ENCODE measurements at places on chromosomes 4 and X.

GRCh38 chr4:38128478-38129459 is 168.6 kb downstream of the PTTG2 start:
- DNase-seq: peak; percentile 49

GRCh38 chr4:38088321-38088720 is 128.1 kb downstream of the PTTG2 start:
- DNase-seq: no peak

- DNase-seq: peak; percentile 55
These were observed 10.6 kb upstream of the ELF4 start for GRCh38 chrX:130120746-130121504.

DNA sequence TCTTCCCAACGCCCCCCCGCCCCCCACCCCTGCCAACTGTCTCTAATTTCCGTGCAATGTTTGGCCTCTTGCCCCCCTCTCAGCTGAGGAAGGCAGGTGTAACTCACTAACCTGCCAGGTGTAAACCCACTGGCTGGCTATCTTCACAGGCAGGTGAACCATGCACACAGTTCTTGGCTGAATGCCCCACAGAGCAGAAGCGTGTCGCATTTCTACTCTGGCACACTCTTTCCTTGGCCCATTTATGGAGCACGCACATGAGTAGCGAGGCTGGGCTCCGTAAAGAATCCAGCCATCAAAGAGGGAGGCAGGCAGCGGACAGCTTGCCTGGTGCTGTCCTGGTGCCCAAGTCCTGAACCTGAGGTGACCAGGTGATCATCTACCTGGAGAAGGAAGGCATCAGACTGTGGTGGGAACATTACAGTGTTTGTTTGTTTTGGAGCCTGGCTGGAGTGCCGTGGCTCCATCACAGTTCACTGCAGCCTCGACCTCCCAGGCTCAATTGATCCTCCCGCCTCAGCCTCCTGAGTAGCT is 39.2 kb upstream of the CRMP1 start:
- no peak for DNase-seq

DNA sequence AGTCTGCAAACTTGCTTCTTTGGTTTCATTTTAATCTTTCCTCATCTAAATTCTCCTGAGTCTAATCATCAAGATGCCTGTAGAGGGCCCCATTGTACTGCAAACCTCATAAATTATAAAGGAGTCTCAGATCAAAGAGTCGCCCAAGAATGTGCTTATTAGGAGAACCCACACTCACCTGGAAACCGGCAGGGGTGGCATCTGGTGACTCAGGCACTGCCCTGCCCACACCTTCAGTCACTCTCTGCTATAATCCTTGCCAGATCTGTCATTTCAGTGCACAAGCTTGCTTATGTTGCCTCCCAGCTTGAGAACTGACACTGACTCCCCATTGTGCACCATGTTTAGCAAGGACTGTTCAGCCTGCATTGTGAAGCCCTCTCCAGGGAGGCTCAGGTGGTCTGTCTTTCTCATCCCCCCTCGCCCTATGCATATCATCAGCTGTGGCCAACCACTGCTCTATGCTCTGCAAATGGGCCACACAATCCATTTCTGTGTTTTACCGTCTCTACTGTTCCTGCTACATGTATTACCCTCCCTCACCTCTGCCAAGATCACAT is 12.4 kb downstream of the EPGN start:
- DNase-seq: no peak

DNA sequence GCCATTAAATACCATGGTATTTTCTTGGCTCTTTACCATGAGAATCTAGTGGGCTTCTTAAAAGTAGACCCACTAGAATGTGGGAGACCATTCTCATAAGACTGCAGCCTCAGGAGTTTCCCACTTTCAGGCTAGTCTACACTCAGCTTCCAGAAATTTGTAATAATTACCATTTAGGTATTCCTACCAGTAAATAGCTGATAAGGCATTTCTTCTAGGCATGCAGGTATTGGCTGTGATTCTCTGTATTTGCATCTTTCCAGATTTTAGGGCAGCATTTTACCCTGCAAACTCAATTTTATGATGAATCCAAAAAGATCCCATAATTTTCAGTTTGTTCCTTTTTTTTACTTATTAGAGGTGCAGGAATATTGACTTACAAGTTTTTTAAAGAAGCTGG is 496.6 kb downstream of the TRAM1L1 start:
- DNase-seq: no peak

DNA sequence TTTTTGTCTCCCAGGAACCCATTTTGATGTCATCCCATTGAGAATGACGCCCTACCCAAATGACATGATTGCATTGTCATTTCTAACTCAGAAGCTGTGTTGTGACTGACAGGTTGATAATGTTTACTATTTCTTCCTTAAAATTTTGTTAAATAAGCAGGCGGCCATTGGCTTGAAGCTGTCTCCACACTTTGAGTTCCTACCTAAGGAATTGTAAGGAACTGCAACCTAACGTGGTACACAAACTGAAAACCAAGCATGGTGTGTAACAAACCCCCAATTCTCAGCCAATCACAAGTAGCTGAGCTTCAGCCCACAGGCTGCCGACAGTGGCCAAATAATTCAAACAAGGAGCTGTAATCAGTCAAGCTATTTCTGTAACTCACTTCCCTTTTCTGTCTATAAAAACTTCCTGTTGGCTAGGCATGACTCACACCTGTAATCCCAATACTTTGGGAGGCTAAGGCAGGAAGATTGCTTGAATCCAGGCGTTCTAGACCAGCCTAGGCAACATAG is 2.9 kb upstream of the MND1 start:
- no peak for DNase-seq

DNA sequence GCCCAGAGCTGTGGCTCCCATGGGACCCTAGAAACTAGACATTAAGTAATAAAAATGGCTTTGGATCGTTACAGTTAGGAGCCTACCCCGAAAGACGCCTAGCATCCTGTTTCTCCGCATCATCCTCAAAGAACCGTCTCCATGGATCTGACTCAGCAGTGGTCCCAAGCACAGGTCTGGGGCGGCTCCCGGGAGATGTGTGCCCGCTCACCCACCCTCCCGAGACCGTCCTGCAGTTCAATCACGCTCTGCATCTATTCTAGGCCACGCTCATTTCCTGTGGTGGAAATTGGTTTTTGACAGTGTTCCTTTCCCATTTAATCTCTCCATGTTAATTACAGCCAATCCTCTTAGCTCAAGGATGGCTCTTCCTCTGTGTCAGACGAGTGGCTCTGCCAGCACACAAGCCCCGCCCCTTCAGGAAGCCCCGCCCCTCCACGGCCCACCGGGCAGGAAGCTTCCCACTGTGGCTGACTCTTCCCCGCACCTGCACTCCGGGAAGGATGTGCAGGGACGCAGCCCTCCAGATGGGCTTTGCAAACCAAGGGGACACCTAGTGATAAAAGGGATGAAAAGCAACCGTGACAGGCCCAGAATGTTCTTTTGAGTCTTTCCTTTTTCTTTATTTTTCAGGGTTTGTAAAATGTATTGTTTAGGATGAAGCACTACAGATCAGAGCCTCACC is 34.5 kb upstream of the HELT start:
- no peak for DNase-seq

DNA sequence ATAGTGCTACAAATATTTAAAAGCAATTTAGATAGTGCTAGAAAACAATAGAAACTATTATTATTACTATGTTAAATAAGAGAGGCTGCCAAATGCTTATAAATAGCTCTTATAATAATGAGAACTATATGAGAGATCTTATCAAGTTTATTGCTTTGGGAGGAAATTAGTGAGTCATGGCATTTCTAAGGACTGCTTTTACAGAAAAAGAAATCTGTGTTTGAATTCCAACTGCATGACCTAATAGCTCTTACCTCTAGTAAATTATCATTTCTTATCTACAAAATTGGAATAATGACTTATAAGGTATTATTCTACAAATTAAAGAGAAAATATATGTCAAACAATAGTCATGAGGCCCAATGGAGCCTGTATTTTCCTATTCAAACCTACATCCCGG is 177.2 kb downstream of the GABRG1 start:
- DNase-seq: no peak

DNA sequence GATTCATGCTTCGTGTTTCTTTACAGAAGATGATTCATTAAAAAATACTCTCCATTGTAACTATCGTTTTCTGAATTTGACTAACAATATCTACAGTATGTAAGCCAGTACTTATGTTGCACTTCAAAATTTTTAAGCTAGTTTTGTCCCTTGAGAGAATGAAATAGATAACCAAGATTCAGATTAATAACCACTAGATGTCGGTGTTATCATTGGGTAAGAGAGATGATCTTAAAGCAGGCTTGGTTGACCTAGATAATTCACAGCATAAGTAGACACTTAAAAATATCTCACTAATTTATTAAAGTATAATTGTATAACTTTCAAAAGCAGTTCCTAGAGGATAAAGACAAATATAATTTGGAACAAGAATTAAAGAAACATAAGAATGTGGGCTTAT is 430.9 kb downstream of the C4orf33 start:
- DNase-seq: no peak

- DNase-seq: no peak
These were observed 76.7 kb upstream of the IGSF1 start for GRCh38 chrX:131365766-131366165.

GRCh38 chrX:49003696-49004095 is 1.6 kb upstream of the GRIPAP1 start:
- no peak for DNase-seq

DNA sequence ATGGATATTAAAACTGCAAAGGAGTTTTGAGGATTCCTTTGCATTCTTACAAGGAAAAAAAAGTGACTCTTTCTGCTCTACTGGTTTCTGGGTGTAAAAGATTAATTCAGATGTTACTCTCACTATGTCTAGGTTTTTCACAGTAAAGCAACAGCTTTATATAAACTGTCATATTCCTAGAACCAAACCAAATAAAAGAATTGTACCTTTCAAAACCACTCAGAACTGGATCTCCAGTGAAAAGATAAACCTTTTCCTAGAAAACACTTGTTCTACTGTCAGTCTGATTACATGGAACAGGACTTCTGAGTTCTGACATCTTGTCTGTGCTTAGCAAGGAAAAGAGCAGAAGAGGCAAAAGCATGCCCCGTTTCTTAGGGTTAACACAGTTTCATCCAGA is 5.0 kb upstream of the PPID start:
- no peak for DNase-seq

DNA sequence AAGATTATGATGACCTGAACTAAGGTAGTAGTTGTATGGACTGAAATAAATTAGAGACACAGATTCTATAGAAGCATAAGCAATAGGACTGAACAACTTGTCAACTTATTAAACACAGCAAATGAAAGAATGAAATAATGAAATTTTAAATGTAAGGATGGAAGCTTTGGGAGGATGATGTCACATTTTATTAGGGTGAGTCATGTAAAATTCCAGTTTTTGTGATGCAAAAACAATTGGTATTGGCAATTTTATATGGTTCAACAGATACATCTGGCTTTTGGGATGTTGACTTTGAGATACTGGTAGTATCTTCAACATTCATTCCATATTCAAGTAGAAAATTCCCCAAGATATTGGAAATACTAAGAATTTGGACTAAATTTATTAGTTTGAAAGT is 72.7 kb upstream of the IL15 start:
- DNase-seq: no peak

- no peak for DNase-seq
These were observed 72.7 kb upstream of the MAD2L1 start for GRCh38 chr4:120139392-120139791.

GRCh38 chrX:153459986-153460385 is 10.4 kb downstream of the HAUS7 start:
- no peak for DNase-seq

DNA sequence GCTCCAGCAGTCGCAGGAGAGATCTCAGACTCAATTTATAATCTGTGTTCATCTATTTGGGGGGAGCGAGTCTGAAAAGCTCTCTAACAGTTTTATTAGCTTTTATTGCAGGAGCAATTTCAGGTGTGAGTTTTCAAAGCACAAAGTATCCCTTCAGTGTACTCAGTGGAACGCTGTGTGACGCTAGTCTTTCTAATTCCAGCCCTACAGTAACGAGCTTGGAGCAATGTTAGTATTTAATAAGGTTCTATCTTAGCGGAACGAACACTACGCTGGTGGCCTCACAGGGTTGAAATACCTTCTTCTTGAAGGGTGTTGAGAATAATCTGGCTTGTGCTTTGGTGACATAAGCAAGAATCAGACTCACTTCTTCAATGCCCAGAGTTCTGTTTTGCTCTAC is 8.4 kb downstream of the HS3ST1 start:
- no peak for DNase-seq

- no peak for DNase-seq
These were observed 65.7 kb downstream of the SHROOM2 start for GRCh38 chrX:9851890-9852289.

DNA sequence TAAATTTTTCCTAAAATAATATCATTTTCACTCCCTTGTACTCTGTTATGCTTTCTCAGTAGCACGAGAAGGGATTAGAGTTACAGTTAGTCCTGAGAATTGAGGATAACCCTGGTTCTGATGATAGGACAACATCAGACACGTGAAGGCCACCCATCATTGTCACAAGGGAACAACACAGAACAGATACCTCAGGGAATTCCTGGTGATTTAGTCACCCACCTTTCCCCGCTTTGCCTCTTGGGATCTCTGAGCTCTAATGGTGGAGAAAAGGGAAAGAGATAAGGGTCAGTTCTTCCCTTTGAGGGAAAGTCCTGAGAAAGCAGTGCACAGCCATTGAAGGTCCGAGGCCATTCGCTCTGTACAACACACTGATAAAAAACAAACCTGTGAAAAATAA is 112.3 kb upstream of the GALNT7 start:
- DNase-seq: no peak

GRCh38 chr4:66059556-66059955 is 389.3 kb upstream of the EPHA5 start:
- no peak for DNase-seq

GRCh38 chrX:154411981-154412340 is 622 bp downstream of the TAFAZZIN start:
- no peak for DNase-seq

GRCh38 chr4:110216129-110216528 is 17.7 kb upstream of the ELOVL6 start:
- no peak for DNase-seq

DNA sequence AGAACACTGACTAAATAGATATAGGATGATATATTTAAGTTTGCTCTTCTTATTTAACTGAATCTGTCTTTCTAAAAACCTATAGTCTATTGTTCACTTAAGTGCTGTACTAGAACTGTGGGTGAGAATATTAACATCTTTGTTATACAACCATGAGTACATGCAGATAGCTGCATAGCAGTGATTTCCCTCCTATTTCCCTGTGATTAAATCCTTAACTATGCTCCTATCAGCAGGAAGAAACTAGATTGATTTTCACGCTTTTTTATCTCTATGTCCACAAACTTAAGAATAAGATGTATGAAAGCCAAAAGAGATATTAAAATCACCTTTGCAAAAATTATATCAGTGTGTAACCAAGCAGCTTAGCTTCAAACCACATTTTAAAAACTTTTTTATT is 11.3 kb upstream of the UGT2A3 start:
- DNase-seq: no peak

DNA sequence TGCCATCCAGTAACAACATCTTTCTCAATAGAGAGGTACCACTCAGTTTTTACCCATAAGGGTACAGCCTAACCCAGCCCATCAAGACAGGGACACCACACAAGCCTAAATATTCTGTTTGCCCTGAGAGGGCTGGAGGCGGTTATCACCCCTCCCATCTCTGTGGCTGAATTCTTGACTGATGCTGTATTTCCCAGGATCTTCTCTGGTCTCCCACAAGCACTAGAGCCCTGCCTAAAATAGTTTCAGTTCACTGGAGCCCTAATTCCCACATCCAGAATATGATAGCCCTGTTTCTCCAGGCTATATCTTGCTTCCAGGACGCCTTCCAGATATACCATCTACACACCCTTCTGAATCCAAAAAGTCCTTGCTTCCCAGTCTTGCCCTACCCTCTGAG is 91.6 kb upstream of the NMU start:
- DNase-seq: no peak

- no peak for DNase-seq
These were observed 135.4 kb upstream of the GNPDA2 start for GRCh38 chr4:44861756-44862155.

Measured in stimulated activated CD4-positive, alpha-beta T cell treated with anti-CD3 and anti-CD28 coated beads, Interleukin-15, amount 100 ng/mL, for 1 hour (primary cell).